Smooth muscle cell of the umbilical artery (primary cell): ENCODE measurements at places on chromosomes 6 and 20. TPM values are rescaled to one million over a fixed set of nuclear protein-coding genes. Genes with fewer than 3 reads are reported as not detected.

The WFDC9 gene
- not detected in 2 replicates for total RNA-seq

The FUCA2 gene
- total RNA-seq = 42.5 and 47.2 TPM in 2 replicates

The ECI2 gene
- 96.8 and 293 TPM in 2 replicates for total RNA-seq

The HRH3 gene
- total RNA-seq = not detected in 2 replicates

The DAAM2 gene
- total RNA-seq = 1.2 and 1.4 TPM in 2 replicates

The KHDRBS2 gene
- not detected in 2 replicates for total RNA-seq

The CENPW gene
- 2.7 and 6.3 TPM in 2 replicates for total RNA-seq
